Activated T-helper 1 cell treated with anti-CD3 and anti-CD28 coated beads, Interleukin-2, amount 50 U/mL, for 16 hours (primary cell): ENCODE measurements at places on chromosomes 2 and 18.

GRCh38 chr2:96819128-96819875, 3.2 kb downstream of the CNNM3 start:
- no peak for DNase-seq

DNA sequence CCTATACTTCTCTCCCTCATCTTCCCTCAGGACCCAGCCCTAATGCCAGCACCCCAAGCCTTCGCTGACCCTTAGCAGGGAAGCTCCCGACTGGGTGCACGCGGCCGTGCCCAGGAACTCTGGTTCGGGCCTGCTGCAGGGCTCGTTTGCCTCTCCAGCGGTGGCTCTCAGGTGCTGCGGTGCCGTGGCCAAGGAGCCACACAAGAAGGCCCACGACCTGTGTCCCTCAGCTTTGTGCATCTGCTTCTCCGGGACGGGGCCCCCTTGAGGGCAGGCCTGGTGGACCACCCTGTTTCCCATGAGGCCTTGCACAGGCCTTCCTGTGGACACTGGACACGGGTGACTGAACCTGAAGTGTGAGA, 17.7 kb downstream of the BOK start:
- DNase-seq, result no peak

DNA sequence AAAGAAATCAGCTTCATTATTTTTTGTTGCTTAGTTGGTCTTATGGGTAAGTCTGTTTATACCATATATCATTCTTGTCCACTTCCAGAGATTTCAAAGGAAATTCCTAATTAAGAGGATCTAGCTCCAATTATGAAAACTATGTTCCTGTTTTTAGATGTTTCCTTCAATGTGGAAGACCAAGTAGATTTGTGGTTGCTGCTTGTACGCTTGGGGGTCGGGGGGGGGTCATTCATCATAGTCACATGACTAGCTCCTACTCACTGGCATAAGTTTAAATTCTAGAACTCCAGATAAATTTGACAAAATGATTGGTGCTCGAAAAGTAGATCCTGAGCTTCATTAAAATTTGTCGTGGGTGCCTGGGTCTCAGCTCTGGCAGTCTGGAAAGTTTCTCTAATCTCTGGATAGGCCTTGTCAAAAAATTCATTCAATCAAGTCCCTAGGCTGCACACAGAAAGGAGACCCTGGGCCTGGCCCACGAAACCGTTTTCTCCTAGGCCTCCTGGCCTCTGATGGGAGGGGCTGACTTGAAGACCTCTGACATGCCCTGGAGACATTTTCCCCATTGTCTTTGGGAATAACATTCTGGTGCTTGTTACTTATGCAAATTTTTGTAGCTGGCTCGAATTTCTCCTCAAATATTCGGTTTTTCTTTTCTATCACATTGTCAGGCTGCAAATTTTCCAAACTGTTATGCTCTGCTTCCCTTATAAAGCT, 62.5 kb downstream of the MEP1B start:
- no peak for DNase-seq

- no peak for DNase-seq
These were observed 19.4 kb upstream of the TTC39C start for GRCh38 chr18:23995180-23995579.

- DNase-seq, result no peak
These were observed 641.6 kb downstream of the METTL4 start for GRCh38 chr18:1929720-1930119.

GRCh38 chr2:241943961-241944575, 74.5 kb downstream of the RTP5 start:
- no peak for DNase-seq

DNA sequence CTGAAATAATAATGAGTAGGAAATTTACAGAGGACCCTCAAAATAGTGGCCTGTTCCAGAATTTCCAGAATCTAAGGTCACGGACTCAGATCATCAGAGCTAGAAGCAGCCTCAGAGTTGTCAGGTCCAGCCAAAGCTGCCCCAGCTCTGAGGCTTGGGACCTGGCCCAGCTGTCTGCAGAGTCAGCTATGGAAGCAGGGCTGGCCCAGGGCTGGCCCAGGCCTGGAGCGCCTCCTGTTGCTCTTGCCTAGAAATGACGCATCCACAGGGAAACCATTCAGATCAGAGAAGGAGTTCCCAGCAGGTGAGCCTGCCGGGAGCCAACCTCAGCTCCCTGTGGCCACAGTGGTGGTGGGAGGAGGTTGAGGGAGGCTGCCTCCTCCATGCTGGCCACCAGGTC, 106.7 kb upstream of the ARL4C start:
- no peak for DNase-seq

GRCh38 chr2:190303647-190304046, 16.0 kb downstream of the HIBCH start:
- no peak for DNase-seq

DNA sequence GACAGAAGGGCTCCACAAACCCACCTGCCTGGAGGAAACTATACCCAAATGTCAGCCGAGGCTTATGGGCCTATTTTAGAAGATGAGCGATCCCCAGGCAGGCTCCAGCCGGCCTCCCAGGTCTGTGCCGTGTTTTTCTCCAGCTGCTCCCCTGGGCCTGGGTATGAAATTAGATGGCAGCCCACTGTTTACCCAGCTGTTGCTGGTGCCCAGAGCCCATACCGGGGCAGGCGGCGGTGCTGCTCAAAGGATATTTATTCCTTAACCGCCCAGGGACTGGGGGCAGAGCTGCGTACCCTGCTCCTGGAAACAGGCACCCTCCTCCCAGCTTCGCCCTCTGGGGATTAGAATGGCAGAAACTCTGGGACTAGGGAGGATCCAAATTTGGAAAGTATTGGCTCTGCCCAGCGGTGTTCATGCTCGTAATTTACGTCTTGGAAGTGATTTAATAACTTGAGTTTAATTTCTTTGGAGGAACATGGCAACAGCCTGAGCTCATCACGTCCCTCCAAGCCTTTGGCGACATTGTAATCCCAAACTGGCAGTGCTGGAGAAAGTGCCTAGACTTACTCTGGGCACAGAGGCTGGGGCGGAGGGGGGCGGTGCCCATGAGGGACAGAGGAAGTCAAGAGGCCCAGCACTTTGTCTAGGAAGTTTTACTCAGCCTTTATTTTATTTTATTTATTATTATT, 199.2 kb downstream of the KLHL29 start:
- DNase-seq, result no peak

DNA sequence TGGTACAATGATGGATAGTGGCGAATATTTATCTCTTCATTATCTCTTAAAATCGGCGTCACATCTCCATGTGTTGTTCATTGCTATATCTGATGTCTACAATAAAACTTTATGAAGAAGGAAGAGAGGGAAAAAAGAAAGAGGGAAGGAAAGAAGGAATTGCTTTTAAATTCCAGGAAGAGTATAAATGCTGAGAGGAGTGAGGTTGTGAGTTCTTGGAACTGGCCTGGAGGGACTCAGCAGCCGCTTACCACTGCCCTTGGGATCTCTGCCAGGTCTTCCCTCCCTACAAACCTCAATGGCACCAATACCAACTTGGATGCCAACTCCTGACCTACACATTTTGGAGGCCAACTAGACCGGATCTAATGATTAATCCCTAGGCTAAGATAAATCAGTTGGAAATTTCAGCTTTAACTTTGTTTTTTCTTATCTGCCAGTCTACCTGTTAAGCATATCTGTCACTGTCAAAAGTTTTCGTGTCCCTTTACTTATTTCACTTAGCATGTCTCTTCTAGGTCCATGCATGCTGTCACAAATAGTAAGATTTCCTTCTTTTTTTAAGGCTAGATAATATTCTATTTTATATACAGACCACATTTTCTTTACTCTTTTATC, 9.8 kb downstream of the SCN9A start:
- DNase-seq, result no peak

DNA sequence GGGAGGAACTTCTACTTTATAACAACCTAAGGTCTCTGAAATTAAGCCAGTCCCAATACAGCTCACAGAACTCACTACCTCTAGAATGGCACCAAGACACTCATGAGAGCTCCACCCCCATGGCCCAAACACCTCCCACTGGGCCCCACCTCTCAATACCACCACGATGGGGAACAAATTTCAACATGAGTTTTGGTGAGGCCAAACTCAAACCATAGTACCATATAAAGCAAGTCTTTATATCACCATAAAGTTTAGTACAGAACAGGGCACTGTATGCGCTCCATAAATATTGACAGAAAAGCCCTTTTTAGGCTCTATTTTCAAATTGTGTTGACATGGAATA, 3.3 kb downstream of the AFG3L2 start:
- no peak for DNase-seq

DNA sequence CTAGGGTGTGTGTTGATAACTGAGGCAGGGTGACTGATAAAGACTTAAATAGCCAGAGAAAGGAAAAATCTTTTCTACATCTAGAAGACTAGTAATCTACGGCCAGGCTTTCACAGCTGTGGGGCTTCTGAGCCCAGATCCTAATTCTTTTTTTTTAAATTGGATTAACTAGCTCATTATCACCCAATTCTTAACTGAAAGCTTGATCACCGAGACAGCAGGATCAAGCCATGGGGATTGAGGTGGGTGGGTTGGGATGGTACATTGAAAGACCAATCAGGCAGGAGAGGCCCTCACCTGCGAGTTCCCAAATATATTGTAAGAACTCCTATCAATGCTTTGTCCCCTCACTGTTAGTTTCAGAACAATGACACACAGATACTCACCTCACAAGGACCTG, 20.0 kb upstream of the NFE2L2 start:
- DNase-seq, result no peak
